NCI-H1930 (cell line): ENCODE measurements at places on chromosomes 6 and 20.

- no peak for DNase-seq
These were observed 5.6 kb upstream of the TMEM244 start for GRCh38 chr6:129866688-129867087.

GRCh38 chr20:15205028-15205427 is 867.6 kb upstream of the FLRT3 start:
- no peak for DNase-seq

- no peak for DNase-seq
These were observed 14.9 kb downstream of the TRERF1 start for GRCh38 chr6:42436825-42437224.

DNA sequence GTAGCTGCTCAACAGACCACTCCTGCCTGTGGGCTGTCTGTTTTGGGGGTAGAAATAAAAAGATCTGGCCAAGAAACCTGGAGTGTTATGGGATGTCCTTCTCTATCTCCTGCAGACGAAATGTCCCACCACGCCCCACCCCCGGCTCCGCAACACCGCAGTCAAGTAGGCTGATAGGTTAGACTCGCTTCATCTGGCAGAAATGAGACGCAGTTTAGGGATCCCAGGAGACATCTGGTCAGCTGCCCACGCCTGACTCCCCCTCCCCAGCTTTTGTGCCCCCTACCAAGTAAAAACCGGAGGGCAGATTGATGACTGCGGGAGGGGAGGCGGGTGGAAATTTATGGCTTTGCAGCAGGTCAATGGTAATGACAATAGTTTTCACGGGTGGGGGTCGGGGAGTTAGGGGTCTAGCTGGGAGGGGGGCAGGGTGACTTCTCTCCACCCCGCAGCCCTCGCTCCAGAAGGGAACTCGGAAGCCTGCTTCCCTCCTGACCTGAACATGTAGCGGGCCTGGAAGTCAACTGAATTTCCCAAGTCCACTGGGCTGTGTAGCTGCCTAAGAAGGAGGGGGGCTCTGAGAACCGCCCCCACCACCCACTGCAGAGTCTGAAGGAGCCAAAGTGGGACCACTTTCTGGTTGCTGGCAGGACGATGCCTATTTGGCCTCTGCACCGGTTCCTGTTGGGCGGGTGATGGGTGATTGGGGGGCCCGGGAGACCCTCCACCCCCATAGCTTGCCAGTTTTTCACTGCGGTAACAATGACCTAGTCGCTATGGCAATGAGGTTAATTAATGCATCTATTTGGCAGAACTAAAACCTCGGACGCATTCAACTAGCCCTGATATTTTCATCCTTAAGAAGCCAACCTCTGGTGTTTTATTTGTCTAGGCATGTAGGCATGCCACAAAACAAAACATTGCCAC is 25.7 kb downstream of the PMEPA1 start:
- no peak for DNase-seq

DNA sequence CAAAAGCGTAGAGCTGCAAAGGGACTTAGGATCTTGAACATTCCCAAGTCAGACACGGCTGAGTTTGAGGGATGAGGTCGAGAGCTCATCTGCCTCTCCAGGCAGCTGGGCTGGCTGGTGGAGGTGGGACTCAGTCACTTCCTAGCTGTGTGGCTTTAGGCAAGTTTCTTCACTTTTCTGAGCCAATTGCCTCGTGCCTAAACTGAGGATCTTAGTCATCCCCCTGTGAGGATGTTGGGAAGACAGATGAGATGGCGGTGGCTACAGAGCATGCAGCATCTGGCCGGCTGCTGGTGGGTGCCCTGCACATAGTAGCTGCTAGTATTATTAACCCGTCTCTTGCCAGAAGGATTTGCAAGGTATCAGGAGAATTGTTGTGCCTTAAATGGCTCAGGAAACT is 27.5 kb downstream of the TFAP2C start:
- no peak for DNase-seq

DNA sequence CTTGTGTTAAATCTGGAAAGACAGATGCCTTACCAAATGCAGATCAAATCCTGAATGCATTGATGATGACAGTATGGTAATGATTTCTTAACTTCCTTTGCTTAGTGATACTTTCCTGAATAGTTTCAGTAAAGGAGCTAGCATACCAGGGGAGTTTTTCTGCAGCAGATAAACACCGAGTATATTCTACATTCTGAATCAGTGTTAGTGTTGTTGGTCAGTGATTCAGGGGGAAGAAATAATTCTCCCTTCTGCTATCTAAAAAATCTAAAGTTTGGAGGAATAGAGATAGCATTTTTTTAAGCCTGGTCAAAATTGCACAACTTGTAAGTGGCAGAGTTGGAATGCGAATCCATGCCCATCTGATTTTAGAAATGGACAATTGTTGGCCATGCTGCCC is 512.2 kb upstream of the MARCKS start:
- no peak for DNase-seq

GRCh38 chr6:27268803-27269202 is 21.3 kb downstream of the PRSS16 start:
- DNase-seq, result no peak

GRCh38 chr20:37123441-37123840 is 27.6 kb upstream of the RBL1 start:
- no peak for DNase-seq

GRCh38 chr6:134721060-134721405 is 228.9 kb downstream of the ALDH8A1 start:
- DNase-seq, result no peak

- no peak for DNase-seq
These were observed 179.7 kb upstream of the SHLD1 start for GRCh38 chr20:5570452-5570851.

DNA sequence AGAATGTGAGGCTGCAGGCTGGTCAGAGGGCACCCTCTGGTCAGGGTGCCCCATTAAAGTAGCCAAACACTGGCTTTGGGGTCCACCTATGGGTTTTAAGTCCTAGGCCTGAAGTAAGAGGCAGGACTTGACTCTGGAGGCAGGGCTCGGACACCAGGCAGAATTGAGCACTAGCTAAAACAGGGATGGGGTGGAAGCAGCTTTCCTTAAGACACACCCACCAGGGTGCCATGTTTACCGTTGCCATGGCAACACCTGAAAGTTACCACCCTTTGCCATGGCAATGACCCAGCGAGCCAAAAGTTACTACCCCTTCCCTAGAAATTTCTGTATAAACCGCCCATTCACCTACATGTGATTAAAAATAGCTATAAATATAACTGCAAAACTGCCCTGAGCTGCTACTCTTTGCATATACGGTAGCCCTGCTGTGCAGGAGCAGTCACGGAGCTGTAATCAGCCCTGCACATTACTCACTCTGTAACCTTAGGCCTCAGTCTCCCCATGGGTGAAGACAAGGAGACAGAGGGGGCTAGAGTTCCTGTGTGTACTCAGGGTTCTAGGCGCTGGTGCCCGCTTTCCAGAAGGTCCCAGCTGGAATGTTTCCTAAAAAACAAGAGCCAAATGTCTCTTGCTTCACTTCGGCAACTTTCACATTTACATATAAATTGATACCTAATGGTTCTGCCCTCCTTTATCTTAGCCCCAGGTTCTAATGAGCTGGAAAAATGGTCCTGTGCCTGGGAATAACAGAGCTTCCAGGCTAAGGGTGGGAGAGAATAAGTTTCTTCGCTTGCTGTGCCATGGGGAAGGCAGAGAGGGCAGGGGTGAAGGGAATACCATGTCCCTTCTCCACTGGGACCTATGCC is 27.2 kb upstream of the SRSF6 start:
- DNase-seq, result no peak

DNA sequence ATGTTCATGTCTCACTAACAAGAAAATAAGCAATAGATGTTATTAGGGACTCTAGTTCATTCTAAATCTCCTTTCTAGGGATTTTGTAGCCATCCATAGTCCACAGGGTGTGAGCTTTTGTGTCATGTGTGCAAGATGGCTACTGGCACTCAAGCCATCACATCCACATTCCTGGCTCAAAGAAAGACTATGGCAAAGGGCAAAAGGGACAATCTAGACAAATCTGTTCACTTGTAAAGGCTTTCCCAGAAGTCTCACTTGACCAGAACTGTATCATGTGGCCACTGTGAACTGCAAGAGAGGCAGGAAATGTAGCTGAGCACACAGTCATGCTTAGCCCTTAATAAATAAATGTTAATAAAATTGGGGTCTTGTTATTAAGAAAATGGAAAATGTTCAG is 212.6 kb upstream of the EXOC2 start:
- DNase-seq, result no peak

GRCh38 chr6:31474871-31475286 is 23.1 kb upstream of the MICB start:
- DNase-seq, result no peak

GRCh38 chr6:144007478-144008119 is 460 bp downstream of the PLAGL1 start:
- DNase-seq, result no peak

GRCh38 chr6:148494226-148494625 is 151.6 kb downstream of the SASH1 start:
- DNase-seq, result no peak

- no peak for DNase-seq
These were observed 12.7 kb downstream of the DPPA5 start for GRCh38 chr6:73341335-73341734.

DNA sequence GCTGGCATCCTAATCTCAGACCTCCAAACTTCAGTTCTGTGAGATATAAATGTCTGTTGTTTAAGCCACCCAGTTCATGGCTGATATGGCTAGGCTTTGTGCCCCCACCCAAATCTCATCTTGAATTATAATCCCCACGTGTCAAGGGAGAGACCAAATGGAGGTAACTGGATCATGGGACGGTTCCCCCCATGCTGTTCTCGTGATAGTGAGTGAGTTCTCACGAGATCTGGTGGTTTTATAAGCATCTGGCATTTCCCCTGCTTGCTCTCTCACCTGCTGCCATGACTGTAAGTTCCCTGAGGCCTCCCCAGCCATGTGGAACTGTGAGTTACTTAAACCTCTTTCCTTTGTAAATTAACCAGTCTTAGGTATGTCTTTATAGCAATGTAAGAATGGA is 56.7 kb downstream of the KIAA0319 start:
- DNase-seq, result no peak

GRCh38 chr6:19180348-19181072 is 656.7 kb upstream of the ID4 start:
- no peak for DNase-seq

DNA sequence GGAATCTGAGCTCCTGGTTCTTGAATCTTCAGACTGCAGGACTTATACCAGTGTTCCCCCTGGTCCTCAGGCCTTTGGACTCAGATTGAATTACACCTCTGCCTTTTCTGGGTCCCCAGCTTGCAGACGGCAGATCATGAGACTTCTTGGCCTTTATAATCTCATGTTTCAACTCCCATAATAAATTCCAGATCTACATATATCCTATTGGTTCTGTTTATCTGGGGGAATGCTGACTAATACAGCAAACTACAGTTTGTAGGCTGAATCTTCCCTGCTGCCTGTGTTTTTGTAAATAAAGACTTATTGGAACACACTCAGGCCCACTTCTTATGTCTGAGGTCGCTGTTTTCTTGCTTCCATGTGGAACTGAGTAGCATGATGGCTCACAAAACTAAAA is 184.7 kb downstream of the HDGFL1 start:
- no peak for DNase-seq

GRCh38 chr6:109313139-109313538 is 69.1 kb downstream of the CD164 start:
- DNase-seq, result no peak

GRCh38 chr6:14943116-14943515 is 302.8 kb upstream of the JARID2 start:
- no peak for DNase-seq

- DNase-seq, result no peak
These were observed 54.6 kb downstream of the GMDS start for GRCh38 chr6:2190661-2191389.

GRCh38 chr20:51687108-51687507 is 81.1 kb downstream of the ATP9A start:
- DNase-seq, result no peak

GRCh38 chr6:70241031-70241430 is 61.9 kb downstream of the COL9A1 start:
- DNase-seq, result no peak

DNA sequence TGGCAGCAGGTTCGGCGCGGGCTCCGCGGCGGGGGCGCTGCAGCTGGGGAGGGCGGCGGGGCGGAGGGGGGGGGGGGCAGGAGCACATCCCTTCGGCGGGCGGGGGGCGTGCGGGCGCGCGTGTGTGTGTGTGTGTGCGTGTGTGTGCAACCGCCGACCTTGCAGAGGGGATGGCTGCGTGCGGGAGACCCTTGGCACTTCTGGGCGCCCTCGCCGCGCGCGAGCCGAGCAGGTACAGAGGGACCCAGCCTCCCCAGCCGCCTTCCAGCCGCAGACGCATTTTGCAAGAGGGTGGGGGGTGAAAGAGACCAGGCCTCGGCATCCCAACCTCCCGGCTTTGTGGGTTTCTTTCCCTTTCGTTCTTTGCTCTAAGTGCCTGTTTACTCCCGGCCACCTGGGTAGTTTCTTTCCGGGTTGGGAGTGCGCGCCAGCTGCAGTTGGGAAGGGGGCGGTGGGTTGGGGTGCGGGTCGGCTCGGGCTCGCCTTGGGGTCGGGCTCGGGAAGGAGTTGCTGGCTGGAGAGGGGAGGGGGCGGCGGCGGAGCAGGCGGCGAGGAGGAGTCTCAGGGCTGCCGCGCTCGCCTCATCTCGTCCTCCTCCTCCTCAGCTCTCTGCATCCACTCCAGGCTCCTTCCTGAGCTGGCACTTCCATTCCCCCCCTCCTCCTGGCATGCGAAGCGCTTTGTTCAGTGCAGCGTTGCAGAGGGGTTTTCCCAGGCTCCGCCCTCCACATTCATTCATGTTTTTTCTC is 620 bp downstream of the HIVEP1 start:
- peak; percentile 55 for DNase-seq

DNA sequence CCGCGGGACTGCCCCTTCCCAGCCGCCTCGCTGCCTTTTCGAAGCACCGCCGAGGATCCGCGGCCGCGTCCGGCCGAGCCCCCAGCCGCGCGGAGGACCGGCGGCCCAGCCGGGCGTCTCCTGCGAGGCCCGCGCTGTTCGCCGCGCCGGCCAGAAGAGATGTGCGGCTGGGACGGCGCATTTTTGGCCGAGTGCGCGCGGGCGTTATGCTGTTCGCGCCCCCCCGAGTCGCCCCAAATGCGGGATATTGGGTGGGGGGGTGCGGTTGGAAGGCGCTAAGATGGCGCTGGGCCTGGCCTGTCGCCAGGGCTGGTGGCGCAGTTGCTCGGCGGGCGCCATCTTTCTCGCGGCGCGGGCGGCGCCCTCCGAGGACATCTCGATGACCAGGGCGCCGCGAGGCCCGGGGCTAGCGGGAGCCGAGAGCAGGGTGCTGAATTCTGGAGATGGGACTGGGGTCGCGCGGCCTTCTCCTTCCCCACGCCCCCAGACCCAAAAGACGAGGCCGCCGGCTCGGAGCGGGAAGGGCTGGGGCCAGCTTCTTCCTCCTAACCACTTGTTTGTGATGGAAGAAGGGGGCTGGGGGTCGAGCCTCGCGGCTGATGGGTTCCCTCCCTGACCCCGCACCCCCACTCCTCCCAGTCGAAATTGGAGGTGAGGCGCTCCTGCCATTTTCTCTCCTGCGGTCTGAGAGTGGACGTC is 1.5 kb downstream of the BICRAL start:
- peak; percentile 66 for DNase-seq

DNA sequence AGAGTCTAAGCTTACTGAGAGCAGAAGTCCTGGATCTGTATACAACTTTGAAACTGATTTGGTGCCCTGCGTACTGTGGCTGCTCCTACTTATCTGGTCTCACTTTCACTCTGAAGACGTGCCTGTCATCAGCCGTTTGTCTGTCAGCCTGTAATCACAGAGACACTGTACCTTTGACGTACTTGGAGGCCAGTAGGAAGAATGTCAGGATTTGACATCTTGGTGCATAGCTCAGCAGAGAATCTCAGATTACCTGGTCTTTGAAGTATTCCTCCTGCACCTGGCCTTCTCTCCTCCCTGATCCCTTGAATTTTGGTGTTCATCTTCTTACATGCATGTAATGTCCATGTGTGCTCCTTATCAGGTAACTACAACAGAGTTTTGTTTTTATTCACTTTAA is 37.7 kb downstream of the DSE start:
- no peak for DNase-seq
